T-helper 9 cell (primary cell): ENCODE measurements at places on chromosomes 11 and 22.

DNA sequence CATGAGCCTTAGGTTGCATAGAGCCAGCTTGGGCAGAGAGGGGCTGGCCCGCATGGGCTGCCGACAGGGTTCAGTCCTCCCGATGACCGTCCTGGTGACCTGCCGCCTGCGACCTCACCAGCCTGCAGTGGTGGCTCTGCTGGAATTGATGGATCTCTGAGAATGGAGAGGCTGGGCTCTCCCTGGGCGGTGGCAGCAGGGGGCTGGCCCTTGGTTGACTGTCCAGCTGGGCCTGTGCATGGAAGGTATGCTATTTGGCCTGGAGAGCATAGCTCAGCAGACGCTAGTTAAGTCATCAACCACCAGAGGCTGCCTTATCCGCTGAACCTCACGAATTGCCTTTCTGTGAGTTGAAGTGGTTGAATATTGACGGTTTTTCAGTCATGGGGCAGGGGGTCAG lies 19.7 kb downstream of the GRAMD4 start:
- DNase-seq, result no peak

DNA sequence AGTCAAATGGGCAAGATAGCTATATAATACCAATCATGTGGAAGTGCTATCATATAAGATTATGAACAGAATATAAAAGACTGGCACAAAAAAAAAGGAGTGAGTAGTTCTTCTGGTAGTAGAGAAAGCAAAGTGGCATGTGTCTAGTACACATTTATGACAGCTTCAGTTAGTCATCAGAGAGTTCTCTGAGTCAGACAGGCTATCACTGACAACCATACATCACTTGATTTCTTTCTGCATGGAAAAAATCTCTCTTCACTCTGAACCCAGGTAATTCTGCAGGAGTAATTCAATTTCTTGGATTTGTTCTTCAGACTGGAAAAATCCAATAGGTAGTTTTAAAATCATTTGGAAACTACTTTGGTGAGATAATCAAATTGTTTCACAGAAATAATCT lies 286.8 kb upstream of the ANO3 start:
- DNase-seq, result no peak

- DNase-seq, result no peak
These were observed 6.4 kb upstream of the DGAT2 start for GRCh38 chr11:75762158-75762557.

DNA sequence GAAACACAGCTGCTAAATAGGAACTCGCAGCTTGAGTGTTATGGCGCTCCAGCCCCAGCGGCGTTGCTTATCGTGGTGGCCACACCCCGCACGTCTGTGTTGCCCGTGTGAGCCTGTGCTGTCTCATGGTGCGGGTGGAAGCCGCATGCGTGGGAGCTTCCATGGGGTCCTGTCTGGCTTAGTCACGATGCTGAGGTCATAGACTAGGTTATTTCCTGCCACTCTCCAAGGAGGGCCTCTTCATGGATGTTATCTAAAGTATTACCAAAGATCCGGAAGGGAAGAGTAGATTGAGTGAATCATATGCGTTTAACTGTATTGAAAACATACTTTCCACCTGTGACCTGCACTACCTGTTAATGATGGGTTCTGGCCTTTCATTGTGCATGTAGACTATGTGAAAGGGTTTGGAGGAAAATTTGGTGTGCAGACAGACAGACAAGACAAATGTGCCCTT lies 21.7 kb downstream of the CTTN start:
- no peak for DNase-seq

DNA sequence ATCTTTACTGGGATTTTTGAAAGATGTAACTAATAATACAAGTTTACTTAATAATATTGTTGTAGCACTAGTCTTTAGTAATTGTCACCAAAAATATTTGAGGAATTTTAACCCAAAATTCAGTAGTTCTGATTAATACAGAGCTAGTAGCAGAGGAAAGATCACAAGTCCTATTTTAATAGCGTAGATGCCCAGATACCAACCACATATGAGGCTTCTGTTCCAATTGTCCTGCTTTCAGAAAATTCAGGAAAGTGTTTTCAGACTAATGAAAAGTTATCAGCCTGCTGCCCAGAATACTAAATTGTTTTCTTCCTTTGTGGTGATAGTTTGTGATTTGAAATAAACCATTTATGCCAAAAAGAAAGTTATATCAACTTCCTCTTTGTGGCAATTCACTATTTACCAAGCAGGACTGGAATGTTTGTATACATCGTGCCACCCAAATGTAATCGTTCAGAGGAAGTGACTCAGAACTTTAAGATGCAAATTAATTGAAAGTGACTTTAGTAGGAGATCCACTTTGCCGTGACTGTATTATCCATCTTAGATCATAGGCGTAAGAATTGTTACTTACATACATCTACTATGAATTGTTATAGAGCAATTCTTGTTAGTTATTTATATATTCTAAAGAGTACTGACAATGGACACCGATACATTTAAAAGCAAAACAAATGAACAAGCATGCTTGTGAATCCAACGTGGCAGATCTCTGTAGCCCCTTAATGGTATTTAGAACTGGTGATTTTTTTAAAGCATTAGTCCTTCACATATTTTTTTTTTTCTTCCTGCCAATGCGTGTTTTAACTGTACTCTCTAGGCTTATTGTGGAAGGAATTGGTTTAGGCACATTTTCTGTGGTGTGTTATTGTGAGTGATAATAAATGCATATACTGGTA lies 231.0 kb downstream of the DDX10 start:
- no peak for DNase-seq

DNA sequence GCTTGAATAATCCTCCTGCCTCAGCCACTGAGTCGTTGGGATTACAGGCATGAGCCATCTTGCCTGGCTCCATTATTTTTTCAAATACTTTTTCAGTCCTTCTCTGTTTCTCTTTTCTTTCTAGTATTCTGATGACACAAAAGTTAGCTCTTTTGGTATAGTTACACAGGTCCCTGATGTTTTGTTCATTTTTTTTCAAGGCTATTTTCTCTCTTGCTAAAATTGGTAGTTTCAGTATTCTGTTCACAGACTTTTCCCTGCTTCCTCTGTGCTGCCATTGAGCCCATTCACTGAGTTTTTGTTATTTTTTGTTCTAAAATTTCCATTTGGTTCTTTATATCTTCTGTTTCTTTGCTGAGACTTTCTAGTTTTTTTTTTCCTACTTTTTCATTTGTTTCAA lies 166.5 kb downstream of the UVRAG start:
- no peak for DNase-seq

GRCh38 chr11:119091966-119092879 lies 7.5 kb downstream of the HMBS start:
- no peak for DNase-seq

DNA sequence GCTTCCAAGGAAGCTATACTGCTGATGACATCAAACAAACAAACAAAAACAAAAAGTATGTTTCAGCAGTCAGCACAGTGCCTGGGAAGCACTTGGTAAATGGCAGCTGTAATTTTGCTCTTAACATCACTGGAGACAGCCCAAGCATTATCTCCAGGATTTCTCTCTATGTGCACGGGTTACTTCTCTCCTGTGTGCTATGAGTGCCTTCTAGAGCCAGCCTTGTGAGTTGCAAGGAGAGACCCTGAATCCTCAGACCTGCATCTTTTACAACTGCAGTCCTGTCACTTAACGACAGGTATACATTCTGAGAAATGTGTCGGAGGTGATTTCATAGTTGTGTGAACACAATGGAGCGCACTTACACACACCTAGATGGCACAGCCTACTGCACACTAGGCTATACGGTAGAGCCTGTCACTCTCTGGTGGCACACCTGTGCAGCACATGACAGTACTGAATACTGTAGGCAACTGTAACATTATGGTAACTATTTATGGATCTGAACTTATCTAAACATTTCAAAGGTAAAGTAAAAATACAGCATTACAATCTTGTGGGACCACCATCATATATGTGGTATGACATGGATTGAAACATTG lies 662.5 kb upstream of the B3GAT1 start:
- no peak for DNase-seq

- no peak for DNase-seq
These were observed 10.4 kb upstream of the OR10V1 start for GRCh38 chr11:59724066-59724465.

GRCh38 chr22:48357961-48358360 lies 1469.7 kb downstream of the BRD1 start:
- DNase-seq, result no peak

- no peak for DNase-seq
These were observed 169.7 kb downstream of the ST3GAL4 start for GRCh38 chr11:126525216-126525615.

DNA sequence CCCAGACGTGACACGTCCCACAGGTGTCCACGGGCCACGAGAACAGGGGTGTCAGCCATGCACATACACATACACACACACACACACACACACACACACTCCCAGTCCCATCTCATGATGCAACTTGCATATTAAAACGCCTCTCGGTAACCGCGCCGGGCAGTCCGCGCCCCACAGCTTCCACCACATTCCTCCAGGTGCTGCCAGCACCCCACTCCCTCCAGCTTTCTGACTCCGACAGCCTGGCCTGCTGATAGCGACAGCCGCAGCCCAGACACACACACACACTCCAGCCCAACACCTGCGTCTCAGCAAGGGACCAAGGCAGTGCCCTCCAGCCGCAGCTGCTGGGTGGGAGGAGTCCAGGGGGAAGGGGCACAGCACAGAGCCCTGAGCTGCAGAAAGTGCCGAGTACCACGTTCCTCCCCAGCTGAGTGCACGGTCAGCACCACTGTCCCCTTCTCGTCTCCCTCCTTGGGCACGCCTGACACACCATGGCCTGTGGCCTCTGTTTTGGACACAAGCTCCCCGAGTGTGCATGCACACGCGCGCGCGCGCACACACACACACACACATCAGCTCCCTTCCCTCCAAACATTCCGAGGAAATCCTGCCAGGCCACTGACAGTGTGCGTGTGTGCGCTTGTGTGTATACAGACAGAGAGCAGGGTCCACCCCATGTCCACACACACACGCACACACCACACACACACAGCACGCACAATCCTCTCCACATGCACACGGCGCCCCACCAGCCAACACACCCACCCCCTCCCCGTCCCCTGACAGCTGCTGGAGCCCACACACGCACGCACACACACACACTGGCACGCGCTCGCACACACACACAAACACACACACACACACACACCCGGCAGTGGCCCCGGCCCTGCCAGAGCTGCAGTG lies 1.2 kb downstream of the ELFN2 start:
- DNase-seq, result no peak

DNA sequence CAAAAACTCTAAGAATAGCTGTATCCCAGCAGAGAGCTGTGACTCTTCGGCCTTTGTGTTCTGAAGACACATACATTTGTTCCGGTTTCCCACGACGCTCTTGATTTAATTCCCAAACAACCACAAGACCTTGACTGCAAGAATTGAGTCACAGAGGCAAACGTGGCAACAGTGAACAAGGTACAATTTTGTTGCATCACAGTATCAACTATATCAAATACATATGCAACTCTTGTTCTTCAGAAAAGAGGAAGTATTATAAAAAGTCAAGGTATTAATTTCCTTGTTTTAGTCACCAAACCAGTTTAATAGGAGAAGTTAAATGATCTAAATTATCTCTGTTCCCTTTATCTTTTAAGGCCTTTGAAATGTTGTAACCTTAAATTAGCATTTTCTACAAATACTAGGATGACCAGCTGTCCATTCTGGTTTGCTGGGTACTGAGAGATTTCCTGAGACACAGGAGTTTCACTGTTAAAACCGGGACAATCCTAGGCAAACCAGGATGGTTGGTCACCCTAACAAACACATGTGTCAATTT lies 11.1 kb downstream of the HPS5 start:
- no peak for DNase-seq

- DNase-seq, result peak; percentile 32
These were observed 1.7 kb downstream of the SBF1 start for GRCh38 chr22:50473088-50473487.

- no peak for DNase-seq
These were observed 217.1 kb downstream of the CSNK2A3 start for GRCh38 chr11:11135820-11136476.

- DNase-seq, result no peak
These were observed 98.8 kb downstream of the SNX19 start for GRCh38 chr11:130817330-130817944.

- DNase-seq, result no peak
These were observed 1.9 kb upstream of the SLC25A45 start for GRCh38 chr11:65384301-65384889.

- DNase-seq, result no peak
These were observed 42.2 kb downstream of the BUD13 start for GRCh38 chr11:116730601-116731000.

- no peak for DNase-seq
These were observed 135.8 kb upstream of the NECTIN1 start for GRCh38 chr11:119864836-119865235.

DNA sequence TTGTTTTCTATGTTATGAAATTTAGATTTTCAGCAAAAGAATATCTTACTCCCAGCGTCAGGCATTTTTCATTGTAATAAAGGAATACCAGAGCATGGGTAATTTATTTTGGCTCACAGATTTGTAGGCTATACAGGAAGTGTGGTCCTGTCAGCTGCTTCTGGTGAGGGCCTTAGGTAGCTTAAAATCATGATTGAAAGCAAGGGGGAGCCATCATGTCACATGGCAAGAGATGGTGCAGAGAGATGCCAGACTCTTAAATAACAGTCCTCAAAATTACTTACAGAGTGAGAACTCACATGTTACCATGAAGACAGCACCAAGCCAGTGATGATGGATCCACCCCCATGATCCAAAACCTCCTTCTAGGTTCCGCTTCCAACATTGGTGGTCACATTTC lies 825.0 kb upstream of the CHORDC1 start:
- no peak for DNase-seq

DNA sequence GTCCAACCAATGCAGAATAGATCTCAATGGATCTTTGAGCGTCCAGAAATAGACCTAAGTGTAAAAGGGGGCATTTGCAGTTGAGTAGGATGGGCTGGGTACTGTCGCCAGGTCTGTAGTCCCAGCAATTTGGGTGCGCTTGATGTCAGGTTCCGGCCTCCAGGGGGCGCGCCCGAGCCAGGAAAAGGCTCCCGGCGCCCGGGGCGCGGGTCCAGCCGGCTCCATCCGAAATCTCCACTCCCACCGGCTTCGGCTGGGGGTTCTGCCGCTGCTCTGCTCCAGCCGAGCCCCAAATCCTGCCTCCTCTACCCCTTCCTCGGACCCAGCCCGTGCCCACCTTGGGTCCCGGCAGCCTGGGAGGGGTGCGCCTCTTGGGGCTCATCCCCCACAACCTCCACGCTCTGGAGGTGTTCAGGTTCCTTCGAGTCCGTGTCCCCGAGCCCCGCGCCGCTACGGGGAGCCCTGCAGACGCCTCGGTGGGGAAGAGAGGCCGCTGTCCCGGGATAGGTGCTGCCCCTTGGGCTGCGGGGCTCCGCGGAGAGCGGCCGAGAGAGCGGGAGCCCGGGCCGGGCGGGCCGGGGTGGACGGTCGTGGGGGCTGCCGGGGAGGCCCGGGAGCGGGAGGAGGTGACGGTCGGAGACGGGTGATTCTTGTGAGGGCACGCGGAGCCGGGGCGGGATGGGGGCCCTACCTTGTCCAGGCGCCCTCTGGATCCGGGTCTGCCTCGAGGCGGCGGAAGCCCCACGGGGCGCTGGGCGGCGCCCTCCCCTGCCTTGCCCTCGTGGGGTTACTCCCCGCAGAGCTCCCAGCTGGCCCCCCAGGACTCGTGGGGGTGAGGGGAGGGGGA lies 13.0 kb upstream of the CYB5R3 start:
- DNase-seq, result peak; percentile 87

GRCh38 chr22:25997886-25998775 lies 171.1 kb upstream of the SEZ6L start:
- no peak for DNase-seq
